NCI-H2171 treated with DMSO at 0.1 percent for 48 hours (cell line): ENCODE measurements at places on chromosomes 5 and 9.

GRCh38 chr5:58456486-58456885 lies 3.4 kb downstream of the PLK2 start:
- DNase-seq: no peak

DNA sequence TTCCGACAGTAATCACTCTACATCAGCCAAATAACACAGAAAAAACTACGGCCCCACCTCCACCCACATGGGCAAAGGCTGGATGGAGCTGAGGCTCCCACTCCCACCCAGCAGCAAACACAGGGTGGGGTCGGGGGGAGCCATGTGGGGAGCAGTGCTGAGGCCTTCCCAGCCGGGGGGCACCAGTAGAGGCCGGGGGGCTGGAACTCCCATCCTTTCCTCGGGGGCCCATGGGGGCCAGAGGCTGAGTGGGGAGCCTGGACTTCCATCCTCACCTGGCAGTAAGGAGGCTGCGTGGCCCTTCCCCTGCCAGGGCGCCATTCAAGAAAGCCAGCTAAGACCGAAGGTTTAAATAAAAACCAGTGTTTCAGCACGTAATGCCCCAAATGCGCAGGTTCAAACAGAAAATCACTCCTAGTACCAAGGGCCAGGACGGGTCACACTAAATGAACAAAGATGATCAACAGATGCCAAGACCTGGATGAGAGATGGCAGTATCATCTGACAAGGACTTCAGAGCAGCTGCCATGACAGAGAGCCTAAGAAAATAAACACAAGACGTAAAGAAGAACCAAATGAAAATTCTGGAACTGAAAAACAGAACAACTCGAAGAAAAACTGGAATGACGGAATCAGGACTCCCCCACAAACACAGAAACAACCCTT lies 9.4 kb downstream of the CCDC127 start:
- DNase-seq: no peak

DNA sequence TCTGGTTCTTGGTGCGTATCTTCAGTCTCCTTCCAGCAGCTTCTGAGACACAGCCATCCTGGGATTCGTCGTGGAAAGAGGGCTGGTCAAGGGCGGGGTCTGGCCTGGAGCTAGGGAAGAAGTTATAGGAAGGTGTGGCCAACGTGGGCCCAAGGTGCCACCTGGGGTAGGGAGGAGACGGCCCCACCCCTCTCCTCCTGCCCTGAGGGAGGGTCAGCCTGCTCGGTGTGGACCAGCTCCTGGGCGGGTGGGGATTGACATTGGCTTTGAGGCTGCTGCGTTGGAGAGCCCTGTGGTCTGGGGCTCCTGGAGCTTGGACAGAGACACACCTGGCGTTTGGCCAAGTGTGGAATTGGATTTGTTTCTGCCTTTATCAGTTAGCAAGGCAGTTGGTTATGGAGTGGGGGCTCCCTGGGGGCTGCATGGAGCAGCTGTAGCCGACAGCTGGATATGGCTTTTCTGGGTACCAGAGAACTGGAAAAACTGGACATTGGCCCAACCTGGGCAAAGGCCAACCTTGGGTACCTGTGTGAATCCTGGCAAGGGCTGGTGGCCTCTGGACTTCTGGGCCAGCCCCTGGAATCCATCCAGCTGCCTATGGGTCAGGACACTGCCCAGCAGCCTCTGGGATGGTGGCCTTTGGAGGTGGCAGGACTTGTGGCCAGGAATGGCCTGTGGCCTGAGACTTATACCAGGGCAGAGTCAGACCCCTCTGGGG lies 75.7 kb upstream of the PPP1R26 start:
- no peak for DNase-seq

GRCh38 chr5:79285833-79286232 lies 49.9 kb downstream of the JMY start:
- DNase-seq: no peak

DNA sequence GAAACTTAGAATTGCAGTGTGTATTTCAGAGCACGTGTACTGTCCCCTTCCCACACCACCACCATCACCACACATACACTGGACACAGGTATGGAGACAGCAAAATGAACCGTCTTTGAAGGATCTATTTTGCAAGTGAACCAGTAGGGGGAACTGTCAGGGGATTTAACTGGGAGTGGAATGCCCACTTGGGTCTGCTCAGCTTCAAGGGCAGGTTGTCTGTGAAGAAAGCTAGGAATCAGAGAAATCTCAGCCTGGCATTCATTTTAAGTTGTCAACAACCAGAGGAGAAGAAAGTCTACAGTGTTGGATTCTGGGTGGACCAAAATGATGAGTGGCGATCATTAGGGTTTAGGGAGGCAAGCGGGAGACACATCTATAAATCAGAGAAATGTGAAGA lies 147.0 kb downstream of the DCP2 start:
- no peak for DNase-seq

DNA sequence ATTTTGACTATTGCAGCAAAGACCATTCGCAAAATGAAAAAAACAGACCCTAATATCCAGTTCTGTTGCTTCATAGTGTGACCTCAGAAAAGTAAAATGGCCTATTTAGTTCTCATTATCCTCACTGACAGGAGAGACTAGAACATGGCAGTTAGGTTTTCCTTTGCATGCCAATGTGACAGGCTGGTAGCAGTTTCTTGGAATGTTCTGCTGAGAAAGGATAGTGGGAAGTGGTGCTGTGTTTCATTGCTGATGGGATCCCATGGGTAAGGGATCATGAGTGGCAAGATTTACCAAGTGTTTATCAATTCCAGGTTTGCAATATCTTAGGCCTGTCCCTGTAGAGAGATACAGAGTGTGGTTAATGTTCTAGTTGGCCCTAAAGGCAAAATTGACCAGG lies 88.5 kb downstream of the ACER2 start:
- DNase-seq: no peak

DNA sequence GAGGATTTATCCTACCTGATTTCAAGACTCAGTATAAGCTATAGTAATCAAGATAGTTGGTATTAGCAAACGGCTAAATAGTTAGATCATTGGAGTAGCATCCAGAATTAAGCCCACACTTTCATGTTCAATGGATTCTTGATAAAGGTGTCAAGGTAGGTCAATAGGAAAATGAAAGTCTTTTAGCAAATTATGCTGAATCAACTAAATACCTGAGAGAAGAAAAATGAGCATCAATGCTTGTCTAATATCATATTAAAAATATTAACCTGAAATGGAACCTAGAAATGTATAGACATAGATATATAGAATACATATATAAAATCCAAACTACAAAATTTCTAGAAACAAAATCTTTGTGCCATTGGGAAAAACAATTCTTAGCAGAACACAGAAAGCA lies 685.6 kb downstream of the DTWD2 start:
- DNase-seq: no peak

DNA sequence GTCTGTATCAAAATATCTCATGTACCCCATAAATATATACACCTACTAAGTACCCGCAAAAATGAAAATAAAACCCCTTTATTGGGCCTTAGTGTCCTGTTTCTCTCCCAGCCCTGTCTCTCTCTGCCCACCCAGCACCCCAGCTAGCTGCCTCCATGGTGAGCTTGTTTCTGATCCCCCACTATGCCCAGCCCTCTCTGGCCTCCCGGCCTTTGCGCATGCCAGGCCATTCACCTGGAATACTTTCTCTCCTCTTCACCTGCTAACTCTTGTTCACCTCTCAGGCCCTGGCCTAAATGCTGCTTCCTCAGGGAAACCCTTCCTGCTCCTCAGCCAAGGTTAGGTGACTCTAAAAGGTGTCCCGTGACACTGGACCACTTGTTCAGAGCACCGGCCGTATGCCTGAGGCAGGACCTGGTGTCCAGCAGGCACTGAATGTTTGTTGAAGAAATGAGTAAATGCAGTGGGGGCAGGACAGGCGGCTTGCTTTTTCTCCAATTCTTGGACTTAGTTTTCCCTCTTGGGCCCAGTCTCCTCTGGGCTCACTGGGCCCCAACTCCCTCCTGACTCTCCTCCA lies 58.5 kb downstream of the PSD2 start:
- DNase-seq: no peak

GRCh38 chr9:5515261-5515650 lies 4.9 kb downstream of the PDCD1LG2 start:
- DNase-seq: no peak

DNA sequence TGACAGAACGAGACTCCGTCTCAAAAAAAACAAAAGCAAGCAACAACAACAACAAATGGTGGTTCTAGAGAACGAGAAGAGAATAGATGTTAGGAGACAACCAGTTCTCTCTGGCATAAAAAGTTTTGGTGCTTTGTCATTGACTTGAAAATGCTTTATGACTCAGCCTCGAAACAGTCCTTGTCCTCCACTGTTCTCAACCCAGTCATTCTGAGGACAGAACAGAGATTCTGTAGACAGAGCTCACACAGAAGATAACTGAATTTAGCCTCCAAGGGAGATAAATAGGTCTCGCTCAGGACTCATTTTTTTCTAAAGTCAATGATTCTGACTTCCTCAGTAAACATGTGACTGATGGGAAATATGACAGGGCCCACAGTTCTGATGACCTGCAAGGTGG lies 76.0 kb upstream of the FSTL4 start:
- DNase-seq: no peak

DNA sequence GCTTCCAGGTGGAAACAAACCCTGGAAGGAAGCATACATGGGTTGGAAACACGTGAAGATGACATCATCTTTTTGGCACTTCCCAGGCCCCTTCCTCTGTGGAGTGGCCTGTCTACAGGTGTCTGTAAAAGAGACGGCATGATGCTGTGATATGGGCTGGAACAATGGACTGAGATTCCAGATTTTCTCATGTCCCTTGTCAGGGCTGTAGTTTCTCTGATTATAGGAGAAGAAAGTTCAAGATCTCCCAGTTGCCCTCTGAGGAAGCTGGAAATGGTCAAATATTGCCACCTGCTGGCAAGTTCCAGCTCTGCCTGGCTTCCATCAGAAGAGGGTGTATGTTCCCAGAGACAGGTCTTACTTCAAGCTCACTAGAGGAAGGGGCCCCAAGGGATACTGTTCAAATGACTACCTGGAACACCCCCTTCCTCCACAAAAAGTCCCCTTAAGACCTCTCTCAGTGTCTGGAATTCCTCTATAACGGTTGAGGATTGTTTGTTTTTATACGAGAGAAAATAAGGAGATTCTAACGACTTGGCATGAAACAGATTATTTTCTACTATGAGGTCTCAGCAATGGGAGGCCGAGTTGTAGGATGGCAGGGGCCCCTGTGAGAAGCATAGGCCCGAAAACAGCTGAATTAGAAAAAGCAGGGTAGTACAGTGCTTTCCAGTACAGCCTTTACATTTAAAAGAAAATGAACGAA lies 7.3 kb upstream of the ANXA6 start:
- DNase-seq: peak; percentile 42

- DNase-seq: no peak
These were observed 194.8 kb upstream of the IL12B start for GRCh38 chr5:159525117-159525516.

DNA sequence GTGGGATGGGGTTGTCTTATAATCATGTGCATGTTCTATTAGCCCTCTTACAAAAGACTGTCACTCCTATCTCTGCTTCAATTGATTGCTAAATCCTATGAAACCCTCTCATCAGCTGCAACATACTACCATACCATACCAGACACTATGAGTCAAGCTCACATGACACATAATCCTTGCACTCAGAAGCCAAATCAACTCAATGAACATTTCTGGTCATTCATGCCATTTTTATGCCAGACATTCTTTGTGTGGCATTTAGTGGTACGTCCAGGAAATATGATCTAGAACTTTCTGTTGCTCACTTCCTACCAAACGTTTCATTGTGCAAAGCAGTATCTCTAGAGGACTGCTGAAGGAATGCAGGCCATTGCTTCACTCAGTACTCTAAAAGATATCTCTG lies 159.2 kb upstream of the GNA14 start:
- DNase-seq: no peak

- no peak for DNase-seq
These were observed 681 bp downstream of the F2R start for GRCh38 chr5:76716456-76717157.

GRCh38 chr5:139638090-139638735 lies 9.9 kb upstream of the CXXC5 start:
- peak; percentile 56 for DNase-seq

GRCh38 chr9:7303907-7304626 lies 495.5 kb downstream of the DMAC1 start:
- DNase-seq: no peak

DNA sequence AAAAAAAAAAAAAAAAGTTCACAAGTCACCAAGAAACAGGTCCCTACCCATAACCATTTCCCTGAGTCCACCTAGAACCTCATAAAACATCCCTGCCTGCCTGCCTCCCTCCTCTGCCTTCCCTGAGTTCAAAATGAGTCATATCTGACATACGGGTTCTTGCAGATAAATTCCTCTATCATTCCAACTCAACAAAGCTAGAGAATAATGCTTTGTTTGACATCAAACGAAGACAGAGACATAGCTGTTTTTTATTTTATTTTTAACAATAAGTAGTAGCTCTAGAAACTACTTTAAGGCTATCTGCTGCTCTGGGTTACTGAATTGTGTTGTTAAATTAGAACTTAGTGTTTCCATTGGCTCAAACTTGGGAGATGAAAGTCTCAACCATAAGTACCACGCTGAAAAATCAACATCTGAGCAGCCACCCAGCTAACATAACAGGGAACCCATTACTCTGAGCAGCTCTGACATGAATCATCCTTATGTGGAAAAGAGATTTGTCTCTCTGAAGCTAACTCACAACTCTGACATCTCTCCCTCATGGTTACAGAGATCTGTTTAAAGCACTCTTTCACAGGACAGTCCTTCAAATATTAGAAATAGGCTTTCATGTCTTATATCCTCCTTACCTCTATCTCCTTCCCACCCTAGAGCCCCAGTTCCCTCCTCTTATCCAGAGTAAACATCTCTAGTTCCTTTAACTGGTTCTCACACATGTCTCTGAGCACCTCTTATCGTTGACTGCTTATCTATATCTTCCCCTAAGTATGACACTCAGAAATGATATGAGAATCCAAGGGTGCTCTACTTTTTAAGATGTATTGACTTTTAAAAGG lies 12.1 kb downstream of the TMEM245 start:
- DNase-seq: no peak

DNA sequence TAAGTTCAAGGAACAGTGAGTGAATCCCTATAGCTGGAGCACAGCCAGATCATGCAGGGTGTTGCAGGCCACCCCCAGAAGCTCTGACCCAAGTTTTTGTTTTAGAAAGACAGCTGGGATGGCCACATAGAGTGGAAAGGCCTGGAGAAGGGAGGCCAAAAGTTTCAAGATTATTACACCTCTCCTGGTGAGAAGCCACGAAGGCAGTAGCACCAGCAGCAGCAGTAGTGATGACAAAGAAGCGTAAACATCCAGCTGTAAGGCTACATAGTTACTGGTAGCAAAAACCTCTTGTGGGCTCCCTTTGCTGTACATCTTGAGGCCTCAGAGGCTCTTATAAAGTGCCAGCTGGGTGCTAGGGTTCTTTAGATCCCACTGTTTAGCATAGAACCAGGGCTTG lies 11.8 kb downstream of the ADAMTSL1 start:
- DNase-seq: no peak

- no peak for DNase-seq
These were observed 20.2 kb upstream of the TLE4 start for GRCh38 chr9:79551586-79551985.

DNA sequence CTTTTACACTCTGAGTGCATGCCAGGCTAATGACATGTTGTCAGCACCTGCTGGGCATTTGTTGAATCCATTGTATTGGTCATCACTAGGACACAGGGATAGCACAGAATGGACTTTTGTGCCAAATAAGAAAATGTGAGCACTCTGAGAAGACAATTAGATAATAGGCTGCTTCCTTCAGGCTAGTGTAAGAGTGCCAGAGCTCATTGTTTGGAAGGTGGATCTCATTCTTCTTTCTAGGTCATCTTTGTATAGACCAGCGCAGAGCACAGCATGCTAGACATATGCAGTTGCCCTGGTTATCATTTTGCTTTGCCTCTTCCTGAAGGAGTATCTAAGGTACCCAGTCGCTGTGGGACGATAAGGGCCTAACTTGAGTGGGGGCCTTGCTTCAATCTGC lies 493.4 kb upstream of the COX7C start:
- DNase-seq: no peak
